Neural progenitor cell (in vitro differentiated cells): ENCODE measurements at places on chromosomes 1 and 21.

GRCh38 chr1:223715604-223716172 is 3.3 kb downstream of the CAPN2 start:
- DNase-seq = no peak

- DNase-seq = no peak
These were observed 76.4 kb downstream of the CTH start for GRCh38 chr1:70487459-70487815.

DNA sequence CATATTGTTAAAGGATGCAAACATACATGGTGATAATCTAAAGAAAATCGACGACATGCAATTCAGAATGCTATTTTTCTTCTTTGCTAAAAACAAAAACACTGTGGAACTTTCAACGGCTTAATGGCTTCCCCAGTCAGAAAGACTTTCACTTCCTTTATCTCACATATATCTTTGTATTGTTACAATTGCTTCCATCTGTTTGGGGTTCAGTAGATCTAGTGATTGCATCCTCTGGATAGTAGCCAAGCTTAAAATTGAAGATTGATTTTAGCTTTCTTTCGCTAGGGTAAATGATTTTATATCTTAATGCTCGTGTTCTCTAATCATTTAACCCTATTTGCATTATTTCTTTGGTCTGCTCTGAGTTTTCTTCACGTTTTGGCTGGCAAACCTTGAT is 31.8 kb upstream of the ADAMTS1 start:
- no peak for DNase-seq

- DNase-seq = no peak
These were observed 96.1 kb downstream of the TRABD2B start for GRCh38 chr1:47901001-47901575.

DNA sequence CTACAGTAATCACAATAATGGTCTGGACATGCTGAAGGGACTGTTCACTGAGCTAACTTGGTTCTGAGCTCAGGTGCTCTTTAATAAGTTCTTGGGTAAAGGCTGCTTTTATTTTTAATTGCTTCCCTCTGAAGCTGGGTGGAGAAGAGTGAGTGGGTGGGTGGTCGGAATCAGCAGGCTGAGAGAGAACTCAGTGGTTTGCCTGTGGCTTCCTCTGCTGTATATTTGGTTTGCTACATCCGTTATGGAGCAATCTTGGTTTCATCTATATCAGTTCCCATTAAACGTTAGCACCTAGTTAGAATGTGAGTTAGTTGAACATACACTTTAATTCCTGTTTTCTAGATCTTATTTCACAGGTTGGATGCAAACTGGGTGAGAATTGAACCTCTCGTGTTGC is 23.3 kb downstream of the CNIH4 start:
- DNase-seq = no peak

DNA sequence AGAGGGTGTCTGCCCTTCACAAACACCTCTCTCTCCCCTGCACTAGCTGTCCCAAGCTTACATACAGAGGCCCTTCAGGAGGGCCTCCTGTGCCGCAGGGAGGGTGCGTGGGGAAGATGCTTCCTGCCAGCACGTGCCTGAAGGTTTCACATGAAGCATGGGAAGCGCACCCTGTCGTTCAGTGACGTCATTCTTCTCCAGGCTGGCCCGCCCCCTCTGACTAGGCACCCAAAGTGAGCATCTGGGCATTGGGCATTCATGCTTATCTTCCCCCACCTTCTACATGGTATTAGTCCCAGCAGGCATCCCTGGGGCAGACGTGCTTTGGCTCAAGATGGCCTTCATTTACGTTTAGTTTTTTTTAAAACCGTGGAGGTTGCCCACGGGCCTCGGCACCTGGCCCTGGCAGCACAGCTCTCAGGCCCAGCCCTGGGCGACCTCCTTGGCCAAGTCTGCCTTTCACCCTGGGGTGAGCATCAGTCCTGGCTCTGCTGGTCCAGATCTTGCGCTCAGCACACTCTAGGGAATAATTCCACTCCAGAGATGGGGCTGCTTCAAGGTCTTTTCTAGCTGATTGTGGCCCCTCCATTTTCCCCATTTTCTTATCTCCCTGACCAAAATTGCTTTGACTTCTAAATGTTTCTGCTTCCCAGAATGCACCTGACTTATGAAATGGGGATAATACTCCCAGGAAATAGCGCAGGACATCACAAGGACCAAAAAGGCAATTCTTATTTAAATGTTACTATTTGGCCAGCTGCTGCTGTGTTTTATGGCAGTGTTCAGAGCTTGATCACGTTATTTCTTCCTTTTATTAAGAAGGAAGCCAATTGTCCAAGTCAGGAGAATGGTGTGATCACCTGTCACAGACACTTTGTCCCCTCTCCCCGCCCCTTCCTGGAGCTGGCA is 6.1 kb downstream of the NPPA start:
- no peak for DNase-seq

- peak; percentile 5 for DNase-seq
These were observed 82.4 kb downstream of the RAB3GAP2 start for GRCh38 chr1:220189750-220190347.

DNA sequence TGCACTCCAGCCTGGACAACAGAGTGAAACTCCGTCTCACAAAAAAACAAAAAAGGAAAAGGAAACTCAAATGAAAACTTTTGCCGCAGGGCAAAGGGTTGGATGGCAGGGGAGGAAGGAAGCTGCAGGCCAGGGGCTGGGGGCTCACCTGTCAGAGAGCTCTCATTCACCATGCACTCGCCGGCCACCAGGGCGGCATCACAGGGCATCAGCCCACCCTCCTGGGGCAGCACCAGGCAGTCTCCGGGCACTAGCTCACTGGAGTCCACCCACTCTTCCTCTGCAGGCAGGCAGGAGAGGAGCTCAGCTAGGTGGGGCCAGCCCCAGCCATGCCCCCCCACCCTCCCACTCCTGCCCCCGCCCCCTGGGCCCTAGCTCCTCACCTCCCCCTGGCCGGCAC is 11.9 kb downstream of the ATP13A2 start:
- no peak for DNase-seq

GRCh38 chr21:30072496-30072895 is 94.1 kb downstream of the CLDN17 start:
- peak; percentile 64 for DNase-seq

DNA sequence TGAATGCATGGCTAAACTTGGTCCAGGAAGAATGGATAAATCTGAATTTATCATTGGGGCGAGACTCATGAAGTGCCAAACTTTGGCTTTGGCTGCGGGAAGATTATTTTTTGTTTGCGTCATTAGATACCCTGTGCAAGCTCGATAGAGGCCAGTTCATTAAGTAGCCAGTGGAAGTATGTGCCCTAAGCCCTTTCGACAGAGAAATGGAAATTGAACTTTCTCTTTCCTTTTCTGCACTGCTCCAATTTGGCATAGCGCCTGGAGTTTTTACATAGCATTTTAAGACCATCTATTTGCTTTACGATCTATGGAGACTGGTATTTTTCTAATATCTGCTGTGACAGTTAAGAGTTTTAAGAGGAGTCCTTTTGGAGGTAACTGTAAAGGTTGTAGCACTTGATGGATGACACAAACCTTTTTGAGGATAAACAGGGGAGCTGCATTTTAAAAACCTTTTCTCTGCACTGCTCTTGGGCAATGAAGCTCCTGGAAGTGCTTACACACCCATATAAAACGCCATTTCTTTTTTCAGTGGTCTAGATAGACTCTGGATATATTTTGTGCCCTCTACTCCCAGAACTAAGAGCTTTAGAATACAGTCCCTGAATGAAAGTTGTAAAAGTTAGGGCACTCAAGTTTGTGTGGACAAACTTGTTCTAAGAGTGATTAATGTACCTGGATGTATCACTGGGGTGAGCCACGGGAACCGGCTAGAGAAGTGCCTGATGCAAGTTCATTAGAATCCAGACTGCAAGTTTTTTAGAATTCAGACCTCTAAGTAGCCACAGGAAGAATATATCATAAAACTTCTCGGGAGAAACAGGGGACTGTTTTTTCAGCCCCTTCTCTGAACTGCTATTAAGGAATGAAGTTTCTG is 41.3 kb upstream of the CFHR3 start:
- no peak for DNase-seq

DNA sequence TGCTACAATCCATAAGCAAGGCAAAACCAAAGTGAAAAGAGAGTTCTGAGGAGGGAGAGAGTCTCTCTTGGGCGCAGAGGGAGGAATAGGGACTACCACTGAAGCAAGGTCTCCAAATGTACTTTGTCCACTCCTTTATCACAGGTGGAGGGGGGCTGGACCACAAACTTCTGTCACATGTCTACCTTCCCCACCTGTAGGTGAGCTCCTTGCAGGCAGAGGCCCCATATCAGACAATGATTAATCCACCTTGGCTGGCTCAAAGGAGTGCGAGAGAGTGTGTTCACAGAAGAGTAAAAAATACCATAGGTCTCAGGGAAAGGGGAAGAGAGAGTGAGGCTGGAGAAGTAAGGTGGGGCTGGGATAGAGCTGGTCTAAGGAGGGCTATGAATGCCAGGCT is 4.5 kb downstream of the BEND5 start:
- no peak for DNase-seq

DNA sequence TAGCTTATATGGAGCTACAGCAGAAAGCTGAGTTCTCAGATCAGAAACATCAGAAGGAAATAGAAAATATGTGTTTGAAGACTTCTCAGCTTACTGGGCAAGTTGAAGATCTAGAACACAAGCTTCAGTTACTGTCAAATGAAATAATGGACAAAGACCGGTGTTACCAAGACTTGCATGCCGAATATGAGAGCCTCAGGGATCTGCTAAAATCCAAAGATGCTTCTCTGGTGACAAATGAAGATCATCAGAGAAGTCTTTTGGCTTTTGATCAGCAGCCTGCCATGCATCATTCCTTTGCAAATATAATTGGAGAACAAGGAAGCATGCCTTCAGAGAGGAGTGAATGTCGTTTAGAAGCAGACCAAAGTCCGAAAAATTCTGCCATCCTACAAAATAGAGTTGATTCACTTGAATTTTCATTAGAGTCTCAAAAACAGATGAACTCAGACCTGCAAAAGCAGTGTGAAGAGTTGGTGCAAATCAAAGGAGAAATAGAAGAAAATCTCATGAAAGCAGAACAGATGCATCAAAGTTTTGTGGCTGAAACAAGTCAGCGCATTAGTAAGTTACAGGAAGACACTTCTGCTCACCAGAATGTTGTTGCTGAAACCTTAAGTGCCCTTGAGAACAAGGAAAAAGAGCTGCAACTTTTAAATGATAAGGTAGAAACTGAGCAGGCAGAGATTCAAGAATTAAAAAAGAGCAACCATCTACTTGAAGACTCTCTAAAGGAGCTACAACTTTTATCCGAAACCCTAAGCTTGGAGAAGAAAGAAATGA is 37.6 kb downstream of the CENPF start:
- no peak for DNase-seq

DNA sequence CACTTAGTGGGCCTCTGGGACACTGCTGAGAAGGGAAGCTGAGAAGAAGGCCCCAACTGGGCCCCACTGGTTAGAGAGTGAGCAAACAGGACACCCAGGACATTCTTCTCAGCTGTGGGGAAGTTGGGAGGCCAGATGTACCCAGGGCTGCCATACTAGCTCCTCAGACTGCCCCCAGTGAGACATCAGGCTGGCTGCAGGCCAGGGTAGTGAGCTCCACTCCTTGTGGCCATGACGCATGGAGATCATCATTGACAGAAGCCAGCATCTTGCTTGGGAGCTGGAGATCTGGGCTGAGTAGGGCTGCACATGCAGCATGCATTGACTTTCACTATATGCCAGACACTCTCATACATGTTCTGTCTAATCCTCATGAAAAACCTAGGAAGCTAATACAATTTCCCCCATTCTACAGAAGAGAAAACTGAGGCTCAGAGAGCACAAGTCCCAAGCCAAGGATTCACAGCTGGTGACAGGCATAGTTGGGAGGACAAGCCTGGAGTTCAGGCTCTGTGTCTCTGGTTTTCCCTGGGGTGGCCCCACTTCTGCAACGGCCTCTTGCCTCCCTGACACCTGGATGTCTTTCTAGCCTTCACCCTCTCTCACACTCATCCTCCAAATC is 24.1 kb upstream of the MYCL start:
- DNase-seq = no peak

DNA sequence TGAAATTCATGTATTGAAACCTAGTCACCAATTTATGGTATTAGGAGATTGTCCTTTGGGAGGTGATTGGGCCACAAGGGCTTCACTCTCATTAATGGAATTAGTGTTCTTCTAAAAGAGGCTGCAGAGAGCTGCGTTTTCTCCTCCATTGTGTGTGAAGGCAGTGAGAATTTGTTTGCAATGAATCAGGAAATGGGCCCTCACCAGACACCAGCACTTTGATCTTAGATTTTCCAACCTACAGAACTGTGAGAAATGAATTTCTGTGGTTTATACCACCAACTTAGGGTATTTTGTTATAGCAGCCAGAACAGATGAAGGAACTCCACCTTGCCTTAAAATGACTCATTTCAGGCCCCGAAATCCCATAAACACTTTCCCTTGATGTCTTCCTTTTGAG is 544.2 kb downstream of the RWDD3 start:
- DNase-seq = no peak

DNA sequence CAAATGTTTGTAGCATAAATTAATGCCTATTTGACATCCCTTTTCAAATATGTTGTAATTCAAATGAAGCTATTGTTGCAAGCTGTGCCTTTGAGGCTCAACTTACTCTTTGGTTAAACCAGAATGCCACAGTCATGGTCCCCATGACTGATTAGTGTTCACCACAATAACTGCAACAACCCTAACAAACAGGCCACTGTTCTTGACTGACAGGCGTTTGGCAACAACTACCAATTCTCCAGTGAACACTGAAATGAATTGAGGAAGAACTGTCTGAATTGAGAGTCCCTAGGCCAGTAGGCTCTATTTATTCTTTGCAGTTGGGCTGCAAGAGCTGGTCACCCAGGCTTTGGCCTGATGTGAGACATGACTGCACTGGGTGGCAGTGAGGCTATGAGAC is 6.6 kb upstream of the TMEM167B start:
- DNase-seq = no peak

DNA sequence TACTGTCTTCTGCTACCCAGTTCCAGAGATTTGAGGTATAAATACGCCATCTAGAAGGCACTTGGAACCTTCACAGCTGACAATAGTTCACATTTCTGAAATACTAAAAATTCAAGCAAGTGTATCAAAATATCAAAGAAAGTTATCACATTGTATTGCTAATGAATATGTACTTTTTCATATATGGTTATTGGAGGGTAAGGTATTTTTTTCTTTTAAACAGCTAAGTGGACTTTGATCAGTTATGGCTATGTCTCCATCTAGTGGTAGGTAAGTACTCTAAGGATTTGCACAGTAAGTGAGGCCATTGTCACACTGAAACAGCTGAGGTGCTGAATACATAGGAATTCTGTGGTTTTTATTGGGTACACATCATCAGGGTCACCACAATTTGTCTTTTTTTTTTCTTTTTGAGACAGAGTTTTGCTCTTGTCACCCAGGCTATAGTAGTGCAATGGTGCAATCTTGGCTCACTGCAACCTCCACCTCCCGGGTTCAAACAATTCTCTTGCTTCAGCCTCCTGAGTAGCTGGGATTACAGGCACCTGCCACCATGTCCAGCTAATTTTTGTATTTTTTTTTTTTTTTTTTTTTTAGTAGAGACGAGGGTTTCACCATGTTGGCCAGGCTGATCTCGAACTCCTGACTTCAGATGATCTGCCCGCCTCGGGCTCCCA is 49.1 kb upstream of the CR2 start:
- DNase-seq = peak; percentile 70
